ENCODE measurements at places on chromosomes 6 and 20. TPM values are rescaled to one million over a fixed set of nuclear protein-coding genes. Genes with fewer than 3 reads are reported as not detected.

GRCh38 chr6:12356983-12357972 is 67.1 kb downstream of the EDN1 start:
- no peak for DNase-seq

GRCh38 chr20:50142812-50143211 is 10.7 kb downstream of the PEDS1 start:
- DNase-seq = no peak

DNA sequence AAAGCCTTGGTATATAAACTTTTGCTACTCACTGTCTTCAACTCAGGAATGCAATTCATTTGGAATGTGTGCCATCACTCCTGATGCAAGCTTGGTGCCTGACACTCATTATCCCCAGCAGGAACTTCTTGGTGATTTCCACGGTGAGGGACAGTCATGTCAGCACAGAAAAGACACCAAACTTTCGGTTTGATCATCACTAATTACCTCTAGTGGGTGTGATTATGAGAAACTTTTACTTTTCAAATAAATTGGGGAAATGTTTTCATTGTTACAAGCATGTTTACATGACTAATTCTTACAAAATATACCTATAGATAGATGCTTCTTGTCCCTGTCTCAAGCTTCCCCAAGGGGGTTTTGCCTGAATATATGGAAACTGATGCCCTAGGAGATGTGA is 40.9 kb downstream of the RPP40 start:
- DNase-seq = no peak

- DNase-seq = no peak
Measured at GRCh38 chr20:2253256-2253655, 42.5 kb upstream of the TGM3 start.

DNA sequence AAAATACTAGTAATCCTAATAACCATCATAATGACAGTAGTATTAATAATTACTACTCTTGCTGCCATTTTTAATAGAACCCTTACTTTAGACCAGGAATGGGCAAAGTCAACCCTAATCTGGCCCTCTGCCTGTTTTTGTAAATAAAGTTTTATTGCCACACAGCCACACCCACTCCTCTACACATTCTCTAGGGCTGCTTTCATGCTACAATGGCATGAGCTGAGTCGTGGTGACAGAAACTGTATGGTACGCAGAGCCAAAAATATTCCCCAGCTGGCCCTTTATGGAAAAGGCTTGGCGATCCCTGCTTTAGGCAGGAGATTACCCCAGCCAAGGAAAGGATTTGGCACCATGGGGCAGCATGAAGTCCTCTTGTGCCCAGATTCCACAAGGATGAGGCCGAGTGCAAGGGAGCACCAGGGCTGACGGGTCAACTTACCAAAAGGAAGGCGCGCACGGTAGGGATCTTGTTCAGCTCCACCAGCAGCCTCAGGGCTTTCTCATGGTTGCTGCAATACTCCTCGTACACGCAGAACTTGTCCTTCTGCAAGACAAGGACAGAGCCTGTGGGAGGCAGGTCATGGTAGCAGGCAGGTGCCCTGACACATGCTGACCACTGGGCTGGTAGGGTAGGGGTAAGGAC is 93.6 kb downstream of the PREX1 start:
- no peak for DNase-seq

Gene UBE3D
- total RNA-seq = 16.8 TPM

Measured in transverse colon (tissue), 4 donors.